Dermis blood vessel endothelial cell (primary cell): ENCODE measurements at places on chromosomes 6 and 20. TPM values are rescaled to one million over a fixed set of nuclear protein-coding genes. Genes with fewer than 3 reads are reported as not detected.

The GJA1 gene
- 482 and 745 TPM in 2 replicates for total RNA-seq

The FGD2 gene
- total RNA-seq: not detected in 2 replicates

The RBPJL gene
- total RNA-seq: not detected in 2 replicates

The SLC26A8 gene
- under 0.01 TPM in 1 of 2 replicates, not detected in the other for total RNA-seq

The NKAIN4 gene
- not detected in 2 replicates for total RNA-seq

The ENPP4 gene
- 4.9 and 6.9 TPM in 2 replicates for total RNA-seq

The COX4I2 gene
- total RNA-seq: not detected in 2 replicates

The RIPPLY2 gene
- 0.42 TPM in 1 of 2 replicates, not detected in the other for total RNA-seq

The TMEM217 gene
- 12.1 and 12.4 TPM in 2 replicates for total RNA-seq

The HNF4A gene
- total RNA-seq: not detected in 2 replicates
